NCI-H524 treated with DMSO at 0.1 percent for 48 hours (cell line): ENCODE measurements at places on chromosomes 12 and 14.

- DNase-seq = no peak
These were observed 338.7 kb downstream of the SLC16A7 start for GRCh38 chr12:59934486-59934885.

- no peak for DNase-seq
These were observed 9.0 kb downstream of the HOXC12 start for GRCh38 chr12:53963434-53964314.

GRCh38 chr12:20429852-20430251 lies 61.5 kb downstream of the PDE3A start:
- no peak for DNase-seq

GRCh38 chr12:79686171-79686570 lies 4.6 kb downstream of the PAWR start:
- no peak for DNase-seq

DNA sequence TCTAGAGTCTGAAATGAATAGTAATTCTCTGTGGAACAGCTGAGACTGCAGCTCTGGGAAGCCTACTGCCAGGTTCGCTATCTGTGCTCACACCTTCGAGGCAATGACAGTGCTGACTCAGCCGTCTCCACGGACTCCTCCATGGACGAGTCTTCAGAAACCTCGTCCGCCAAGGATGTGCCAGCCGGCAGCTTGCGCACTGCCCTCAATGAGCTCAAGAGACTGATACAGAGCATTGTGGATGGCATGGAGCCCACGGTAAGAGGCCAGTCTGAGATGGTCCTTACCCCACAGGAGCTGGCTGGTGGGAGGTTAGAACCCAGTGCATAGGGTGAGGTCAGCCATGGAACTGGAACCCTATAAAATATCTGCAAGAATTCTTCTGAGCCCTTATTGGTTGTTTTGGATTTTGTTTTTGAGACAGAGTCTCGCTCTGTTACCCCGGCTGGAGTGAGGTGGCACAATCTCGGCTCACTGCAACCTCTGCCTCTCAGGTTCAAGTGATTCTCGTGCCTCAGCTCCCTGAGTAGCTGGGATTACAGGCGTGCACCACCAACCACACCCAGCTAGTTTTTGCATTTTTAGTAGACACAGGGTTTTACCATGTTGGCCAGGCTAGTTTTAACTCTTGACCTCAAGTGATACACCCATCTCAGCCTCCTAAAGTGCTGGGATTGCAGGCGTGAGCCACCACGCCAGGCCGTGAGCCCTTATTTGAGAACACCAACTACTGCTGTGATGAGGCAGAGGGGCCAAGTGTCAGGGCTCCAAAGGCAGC lies 43.9 kb downstream of the RAB35 start:
- DNase-seq = no peak

- no peak for DNase-seq
These were observed 482.0 kb downstream of the RMST start for GRCh38 chr12:97944576-97944975.

DNA sequence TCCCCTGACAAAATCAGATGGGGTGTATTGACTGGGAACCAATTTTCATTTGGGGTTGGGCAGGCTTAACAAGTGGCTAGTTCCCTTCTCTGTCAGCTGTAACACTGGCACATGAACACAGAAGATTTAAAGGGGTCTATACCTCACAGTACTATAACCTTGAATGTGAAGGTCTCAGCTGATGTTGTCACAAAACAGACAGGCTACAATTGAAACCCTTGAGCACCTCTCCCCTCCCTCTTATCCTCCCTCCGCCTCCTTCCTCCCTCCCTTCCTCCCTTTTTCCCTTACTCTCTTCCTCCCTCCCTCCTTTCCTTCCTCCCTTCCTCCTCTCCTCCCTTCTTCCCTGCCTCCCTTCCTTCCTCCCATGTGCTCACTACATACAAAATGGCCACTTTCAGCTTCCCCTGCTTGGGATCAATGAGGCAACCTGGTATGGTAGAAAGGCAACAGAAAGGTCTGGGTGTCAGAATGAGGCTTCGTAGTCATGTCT lies 262.4 kb downstream of the TTC6 start:
- no peak for DNase-seq

DNA sequence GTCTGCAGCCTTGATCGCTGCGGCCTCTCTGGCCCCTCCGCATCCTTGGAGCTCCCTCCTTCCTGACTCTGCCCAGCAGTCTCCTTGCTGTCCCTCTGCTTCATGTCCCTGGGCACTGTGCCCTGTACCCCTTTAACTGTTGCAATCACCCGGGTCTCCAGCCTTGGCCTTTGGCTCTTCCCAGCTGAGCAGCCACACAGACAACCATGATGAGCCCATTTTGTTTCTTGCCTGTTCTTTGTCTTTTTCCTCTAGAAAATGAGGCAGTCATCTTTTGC lies 40.6 kb upstream of the MEG3 start:
- no peak for DNase-seq

DNA sequence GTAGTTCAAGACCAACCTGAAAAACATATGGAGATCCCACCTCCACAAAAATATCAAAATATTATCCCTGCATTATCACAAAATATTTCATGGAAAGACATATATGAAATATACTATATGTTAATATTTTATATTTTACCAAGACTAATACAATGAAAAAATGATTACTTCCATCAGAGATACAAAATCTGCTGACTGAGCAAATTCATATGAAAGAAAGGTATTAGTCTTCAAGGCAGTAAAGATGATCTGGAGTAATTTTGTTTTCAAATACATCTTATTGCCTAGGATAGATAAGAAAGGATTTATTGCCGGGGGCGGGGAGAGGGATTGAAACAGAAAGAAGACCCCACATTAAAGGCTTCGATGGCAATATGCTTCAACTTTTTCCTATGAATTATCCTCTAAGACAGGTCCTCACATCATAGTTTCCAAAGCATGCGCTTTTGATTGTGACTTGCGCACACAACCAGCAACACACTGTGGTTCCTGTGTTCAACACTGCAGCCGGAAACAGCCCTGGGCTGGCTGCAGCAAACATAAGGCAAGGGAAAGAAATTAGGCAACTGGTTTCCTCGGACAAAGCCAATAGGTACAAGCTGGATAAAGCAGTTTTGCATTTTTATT lies 83.2 kb downstream of the SPPL3 start:
- no peak for DNase-seq

DNA sequence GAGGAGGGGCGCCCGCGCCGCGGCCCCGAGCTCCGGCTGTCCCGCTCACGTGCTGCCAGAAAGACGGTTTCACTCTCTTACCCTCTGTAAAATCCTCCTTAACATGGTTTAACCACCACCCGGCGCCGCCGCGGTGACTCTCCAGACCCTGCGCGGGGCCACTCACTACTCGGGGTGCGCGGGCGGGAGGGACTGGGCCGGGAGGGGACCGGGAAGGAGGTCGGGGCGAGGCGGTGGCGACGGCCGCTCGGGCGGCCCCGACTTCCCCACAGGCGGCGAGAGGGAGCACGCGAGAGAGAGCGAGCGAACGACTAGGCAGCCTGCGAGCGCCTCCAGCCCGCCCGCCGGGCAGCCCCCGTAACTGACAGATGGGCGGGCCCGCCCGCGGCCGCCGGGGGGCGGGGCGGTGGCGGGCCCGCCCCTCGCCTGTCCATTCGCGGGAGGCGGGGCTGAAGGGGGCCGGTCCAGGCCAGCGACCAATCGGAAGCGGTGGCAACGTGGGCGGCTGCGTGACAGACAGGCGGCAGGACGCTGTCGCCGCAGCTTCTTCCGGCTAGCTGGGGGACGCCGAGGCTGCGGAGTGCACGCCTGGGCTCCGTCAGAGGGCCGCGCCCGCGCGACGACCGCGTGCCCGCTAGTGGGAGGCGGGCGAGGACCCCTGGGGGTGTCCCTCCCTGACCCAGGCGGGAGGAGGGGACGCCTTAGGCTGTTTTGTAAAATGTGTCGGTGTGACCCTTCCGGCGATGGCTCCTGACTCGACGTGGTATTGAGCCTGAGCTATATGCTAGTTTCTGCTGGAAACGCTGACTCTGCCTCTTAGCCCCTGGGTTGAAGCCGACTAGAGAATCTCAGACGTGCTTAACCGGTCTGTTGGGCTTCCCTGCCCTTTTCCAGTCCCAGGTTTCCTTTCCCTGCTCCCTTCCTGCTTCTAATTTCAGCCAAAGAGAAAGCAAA lies at the start of gene EEA1:
EEA1 (minus strand) TSS at position 334 of the 954 bp plus-strand sequence; CDS start at position 105, 229 bp downstream.
- peak; percentile 62 for DNase-seq

DNA sequence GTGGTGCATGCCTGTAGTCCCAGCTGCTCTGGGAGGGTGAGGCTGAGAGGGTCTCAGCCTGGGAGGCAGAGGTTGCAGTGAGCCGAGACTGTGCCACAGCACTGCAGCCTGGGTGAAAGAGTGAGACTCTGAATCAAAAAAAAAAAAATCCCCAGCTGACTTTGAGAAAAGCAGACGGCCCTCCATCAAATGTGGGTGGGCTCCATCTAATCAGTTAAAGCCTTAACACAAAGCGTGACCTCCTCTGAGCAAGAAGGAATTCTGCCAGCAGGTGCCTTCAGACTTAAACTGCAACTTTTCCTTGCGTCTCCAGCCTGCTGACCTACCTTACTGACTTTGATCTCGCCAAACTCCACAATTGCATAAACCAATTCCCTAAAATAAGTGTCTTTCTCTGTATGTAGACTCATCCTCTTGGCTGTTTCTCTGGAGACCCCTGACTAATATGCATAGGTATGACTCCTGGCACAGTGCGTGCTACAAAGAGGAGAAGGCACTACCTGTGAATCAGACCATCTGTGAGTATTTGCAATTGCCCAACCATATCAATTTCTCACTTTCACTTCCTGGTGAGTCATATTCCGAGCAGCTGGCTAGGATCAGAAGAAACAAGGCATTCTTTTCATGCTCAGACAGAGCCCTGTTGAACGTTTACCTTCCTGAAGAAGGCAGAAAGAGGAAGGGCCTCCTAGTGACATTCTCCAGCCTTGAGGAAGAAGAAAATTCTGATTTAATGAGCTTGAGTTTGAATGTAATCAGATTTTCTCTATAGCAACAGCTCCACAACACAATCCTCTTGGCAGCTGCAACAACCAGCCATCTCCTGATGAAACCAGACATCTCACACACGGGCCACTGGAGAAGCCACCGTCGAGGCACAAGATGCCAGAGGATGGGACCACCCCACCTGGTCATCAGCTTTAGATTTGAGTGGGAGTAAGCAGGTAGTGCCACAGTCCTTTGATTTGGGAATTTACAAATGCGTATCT lies 54.3 kb downstream of the CLMN start:
- DNase-seq = no peak

GRCh38 chr12:99267038-99267437 lies 380.5 kb upstream of the GARIN6 start:
- no peak for DNase-seq

- no peak for DNase-seq
These were observed 6.0 kb downstream of the ZNF219 start for GRCh38 chr14:21092273-21093011.

DNA sequence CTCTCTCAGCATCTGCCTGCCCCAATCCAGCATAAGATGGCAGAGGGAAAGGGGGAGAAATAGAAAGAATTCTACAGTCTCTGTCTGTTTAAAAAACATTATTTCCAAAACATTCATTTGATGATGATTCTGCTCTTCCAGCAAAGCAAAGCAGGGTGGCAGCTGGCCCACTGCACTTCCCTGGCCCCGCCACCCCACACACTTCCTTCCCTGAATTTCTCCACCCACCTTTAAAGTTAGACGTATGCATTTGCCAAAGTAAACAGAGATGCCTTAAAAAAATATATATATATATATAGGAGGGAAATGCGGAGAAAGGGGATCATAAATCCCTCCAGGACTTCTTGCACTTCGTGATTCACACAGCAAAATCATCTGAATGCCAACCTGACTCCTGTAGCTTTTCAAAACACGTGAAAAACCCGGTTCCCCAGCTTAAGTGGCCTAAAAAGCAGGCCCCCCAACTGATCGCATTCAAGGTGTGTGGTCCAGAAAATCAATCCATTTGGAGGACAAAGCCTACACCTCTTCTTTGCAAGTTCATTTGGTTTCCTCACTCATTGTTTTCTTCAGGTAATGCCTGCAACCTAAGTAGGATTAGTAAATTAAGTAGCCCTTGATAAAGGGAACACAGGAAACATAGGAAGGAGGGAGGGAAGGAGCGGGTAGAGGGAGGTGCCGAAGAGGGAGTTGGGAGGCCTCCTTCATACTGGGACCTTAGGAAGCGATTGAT lies 68.8 kb downstream of the LLPH start:
- no peak for DNase-seq

DNA sequence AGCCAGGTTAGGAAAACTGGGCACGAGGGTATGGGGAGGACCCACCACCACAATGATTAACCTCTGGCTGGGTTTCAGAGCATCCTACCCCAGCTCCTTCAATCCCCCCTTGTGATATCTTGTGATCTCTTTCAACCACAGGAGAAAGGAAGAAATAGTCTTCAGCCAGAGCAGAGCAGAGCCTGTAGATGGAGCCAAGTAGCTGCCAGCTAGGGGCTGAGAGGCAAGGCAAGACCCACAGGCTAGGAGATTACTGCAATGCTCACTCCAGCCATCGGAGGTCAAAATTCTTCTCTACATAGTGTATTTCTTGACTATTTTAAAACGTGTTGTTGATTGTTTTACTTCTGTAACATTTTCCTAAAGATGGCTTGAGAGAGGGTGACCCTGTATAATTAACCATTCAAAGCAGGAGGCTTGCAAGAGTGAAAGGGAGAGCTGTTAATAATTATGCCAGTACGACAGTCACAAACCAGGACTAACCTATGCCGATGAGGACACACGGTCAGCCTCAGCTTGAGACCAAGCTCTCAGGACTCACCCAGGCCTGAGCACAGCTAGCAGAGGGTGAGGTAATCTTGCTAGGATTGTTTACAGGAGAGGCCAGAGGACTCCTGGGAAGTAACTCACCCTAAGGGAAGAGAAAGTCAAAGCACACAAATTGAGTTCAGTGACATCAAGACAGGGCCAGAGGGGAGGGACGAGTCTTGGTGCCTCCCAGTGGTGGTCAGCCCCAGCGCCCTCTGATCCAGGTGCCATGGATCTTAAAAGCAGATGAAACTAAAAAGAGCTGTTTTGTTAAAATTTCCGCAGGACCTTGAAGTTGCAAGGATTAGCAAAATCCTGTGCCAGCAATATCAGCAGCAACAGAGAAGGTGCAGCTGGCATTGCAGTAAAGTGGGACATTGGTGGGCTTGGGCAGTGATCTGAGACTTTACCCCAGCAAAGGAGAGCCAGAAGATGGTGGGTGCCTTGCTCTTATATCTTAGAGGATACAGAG lies 29.8 kb upstream of the CDKN3 start:
- peak; percentile 54 for DNase-seq
